ENCODE measurements at places on chromosomes 7 and 10.

- no peak for DNase-seq
These were observed 7.7 kb downstream of the RUNDC3B start for GRCh38 chr7:87635921-87636320.

DNA sequence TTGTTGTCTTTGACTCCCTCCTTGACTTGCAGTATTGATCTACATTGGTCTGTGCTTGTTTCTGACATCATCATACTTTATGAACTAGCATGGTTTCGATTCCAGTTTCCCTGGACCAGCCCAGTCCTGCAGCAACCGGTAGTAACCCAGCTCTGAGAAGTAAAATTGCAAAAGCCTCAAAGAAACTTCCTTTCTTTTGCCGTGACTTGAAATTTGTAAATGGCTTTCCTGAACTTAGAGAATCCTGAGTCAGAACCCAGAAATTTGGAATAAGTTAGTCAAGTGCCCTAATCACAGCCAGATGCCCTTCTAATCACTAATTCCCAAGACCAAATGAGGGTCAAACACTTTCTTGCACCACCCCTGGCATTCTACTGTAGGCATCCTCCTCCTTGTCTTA lies 15.0 kb downstream of the TAS2R60 start:
- DNase-seq: no peak

- DNase-seq: no peak
These were observed 180.0 kb downstream of the LRMDA start for GRCh38 chr10:75611172-75611992.

- no peak for DNase-seq
These were observed 313.2 kb upstream of the KCND2 start for GRCh38 chr7:119959811-119960210.

DNA sequence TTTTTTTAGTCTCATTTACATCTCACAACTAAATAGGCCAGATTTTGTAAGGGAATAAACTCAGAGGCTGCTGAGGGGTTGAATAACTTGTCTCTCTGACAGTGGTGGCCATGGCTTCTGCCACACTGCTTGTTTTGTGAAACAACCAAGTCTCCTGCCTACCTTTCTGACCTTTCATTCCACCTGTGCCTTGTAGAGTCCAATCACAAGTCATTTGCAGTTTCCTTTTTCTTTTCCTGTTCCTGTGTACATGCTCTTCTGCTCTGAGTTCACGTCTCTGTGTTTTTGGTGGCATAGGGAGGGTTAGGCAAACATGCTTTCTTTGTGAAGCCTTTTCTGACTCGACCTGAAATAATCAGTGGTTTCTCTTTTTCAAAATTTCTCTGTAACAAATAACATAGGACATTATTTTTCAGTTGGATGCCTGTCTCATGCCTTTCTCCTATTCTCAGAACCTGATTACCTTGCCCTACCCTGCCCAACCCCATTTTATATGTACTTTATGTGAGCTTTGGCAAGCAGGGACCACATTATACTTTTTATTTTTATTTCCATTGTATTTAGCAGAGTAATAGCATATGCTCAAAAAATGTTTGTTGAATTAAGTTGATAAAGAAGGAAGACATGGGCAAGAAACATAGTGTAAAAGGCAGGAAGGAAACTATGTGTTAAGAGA lies 81.7 kb downstream of the HDAC9 start:
- DNase-seq: no peak

DNA sequence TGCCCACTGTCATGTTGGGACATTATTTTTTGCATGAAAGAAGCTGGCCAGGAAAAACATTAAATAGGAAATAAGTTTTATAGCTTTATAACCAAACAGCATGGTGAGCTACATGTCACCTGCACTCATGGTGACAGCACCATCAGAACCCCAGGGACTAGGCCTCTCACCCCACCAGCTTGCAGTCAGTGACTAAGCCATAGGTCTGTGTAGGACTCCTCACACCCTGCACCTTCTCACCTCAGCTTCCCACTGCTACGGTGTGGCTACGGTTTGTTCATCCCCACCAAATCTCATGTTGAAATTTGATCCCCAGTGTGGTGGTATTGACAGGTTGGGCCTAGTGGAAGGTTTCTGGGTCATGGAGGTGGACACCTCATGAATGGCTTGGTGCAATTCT lies 161.3 kb upstream of the VIPR2 start:
- DNase-seq: no peak

DNA sequence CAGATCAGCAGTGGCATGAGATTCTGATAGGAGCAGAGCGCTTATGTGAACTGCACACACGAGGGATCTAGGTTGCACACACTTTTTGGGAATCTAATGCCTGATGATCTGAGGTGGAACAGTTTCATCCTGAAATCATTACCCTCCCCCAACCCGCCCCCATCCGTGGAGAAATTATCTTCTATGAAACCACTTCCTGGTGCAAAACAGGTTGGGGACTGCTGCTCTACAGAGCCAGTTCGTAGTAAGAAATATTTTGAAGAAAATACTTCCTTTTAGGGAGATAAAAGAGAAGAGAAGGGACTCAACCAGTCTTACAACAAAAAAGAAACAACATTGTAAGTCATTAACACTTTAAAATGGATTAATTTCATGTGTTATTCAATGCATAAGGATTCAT lies 1308.2 kb downstream of the GATA3 start:
- DNase-seq: no peak

- no peak for DNase-seq
These were observed 92.4 kb downstream of the HYCC1 start for GRCh38 chr7:22921386-22922086.

DNA sequence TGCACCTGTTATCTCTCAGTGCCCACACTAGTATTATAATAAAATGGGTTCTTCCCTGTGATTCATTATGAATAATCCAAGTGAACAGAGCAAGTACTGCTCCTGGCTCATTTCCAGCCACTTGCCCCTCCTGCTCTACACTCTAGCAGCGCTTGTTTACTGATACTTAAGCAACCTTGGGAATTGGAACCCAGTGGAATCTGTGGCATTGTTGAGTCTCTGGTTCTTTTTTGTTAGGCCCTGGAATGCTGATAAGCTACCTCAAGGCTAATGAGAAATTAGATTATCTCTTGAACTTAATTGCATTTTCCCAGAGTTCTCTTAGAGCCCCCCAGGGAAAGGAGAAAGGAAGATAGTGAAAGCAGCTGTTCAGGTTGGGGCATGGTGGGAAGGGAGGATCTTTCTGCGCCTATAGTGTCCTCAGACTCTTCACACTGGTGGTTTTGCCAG lies 34.0 kb downstream of the PRKAR2B start:
- DNase-seq: no peak

- no peak for DNase-seq
These were observed 50.0 kb downstream of the SUFU start for GRCh38 chr10:102553771-102554170.

DNA sequence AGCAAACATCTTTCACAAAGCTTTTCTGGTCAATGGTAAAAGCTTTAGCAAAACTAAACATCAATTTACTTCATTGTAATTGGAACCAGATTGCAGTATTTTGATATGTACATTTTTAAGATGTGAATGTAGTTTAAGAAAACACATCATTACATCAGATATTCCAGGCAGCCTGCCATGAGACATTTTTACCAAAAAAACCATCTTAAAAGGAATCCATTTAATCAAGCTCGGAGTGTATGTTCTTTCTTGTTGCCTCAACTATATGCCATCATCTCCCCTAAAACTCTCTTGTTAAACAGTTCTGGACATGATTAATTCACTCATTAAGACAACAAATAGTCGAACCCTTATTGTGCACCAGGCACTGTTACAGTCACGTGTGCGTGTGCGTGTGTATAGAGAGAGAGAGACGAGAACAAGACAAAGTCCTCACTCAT lies 97.5 kb downstream of the UBE2H start:
- DNase-seq: no peak

DNA sequence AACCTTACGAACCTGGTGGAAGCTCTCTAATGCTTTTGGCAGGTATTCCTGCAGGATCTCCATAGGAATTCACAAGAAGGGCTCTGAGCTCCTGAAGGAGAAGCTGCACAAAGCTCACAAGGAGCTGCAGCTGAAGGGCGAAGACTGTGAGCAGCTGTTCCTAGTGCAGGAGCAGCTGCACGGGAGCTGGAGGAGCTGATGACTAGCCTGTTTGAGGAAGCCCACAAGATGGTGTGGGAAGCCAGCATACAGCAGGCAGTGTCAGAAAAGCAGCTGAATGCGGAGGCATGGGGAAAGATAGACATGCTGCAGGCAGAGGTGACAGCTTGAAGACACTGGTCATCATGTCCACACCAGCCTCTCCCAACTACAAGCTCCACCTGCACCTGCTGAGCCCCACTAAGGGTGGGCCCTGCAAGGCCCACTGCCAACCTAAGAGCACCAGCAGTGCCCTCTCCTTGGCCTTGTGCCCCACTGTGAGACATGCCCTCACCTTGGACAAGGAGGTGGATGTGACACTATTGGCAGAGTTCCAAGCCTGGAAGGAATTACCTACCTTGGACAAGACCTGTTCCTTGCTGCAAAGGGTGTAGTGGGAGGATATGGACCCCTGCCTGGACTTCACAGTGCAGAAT lies 250.6 kb downstream of the BBS9 start:
- no peak for DNase-seq

GRCh38 chr7:80636709-80637108 lies 1.7 kb upstream of the CD36 start:
- no peak for DNase-seq

- DNase-seq: no peak
These were observed 585.6 kb upstream of the MKI67 start for GRCh38 chr10:128711806-128712205.

DNA sequence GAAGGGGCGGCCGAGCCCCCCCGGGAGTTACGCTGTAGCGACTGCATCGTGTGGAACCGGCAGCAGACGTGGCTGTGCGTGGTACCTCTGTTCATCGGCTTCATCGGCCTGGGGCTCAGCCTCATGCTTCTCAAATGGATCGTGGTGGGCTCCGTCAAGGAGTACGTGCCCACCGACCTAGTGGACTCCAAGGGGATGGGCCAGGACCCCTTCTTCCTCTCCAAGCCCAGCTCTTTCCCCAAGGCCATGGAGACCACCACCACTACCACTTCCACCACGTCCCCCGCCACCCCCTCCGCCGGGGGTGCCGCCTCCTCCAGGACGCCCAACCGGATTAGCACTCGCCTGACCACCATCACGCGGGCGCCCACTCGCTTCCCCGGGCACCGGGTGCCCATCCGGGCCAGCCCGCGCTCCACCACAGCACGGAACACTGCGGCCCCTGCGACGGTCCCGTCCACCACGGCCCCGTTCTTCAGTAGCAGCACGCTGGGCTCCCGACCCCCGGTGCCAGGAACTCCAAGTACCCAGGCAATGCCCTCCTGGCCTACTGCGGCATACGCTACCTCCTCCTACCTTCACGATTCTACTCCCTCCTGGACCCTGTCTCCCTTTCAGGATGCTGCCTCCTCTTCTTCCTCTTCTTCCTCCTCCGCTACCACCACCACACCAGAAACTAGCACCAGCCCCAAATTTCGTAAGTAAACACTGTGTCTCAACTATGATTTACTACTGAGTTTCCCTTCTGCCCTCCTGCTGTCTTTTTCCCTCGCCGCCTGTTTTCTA lies 666 bp downstream of the NRG3 start:
- no peak for DNase-seq

DNA sequence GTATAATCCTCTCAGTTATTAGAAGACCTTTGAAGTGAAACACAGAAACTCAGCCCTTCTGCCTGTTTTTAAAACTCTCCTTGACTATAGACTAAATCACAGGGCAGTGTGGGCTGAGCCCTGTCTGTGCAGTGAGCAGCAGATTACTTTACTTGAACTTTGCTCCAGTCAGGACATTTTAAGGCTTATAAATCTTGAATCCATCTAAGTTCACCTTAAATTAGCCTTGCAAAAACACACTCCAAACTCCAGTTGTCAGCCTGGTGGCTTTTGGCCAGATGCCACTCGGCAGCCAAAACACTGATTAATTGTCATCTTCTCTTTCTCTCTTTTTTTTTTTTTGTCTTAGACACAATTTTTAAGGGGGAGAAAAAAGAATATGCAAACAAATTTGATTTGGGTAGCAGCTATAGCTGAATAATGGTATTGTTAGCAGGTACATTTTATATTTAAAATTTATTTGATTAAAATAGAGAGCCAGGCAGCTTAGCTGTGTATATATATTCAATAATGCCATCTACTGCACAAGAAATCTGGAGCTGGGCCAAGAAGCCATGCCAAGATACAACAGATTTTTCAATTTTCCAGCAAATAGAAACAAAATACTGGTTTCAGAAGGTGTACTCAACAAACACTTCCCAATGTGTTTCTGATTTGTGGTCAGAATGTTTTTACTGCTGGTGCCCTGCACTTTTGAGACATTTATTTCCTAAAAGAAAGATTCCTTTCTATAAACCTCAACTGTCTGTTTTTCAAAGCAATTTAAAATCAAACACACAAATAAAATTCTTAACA lies 247.7 kb downstream of the TFEC start:
- DNase-seq: peak; percentile 6

DNA sequence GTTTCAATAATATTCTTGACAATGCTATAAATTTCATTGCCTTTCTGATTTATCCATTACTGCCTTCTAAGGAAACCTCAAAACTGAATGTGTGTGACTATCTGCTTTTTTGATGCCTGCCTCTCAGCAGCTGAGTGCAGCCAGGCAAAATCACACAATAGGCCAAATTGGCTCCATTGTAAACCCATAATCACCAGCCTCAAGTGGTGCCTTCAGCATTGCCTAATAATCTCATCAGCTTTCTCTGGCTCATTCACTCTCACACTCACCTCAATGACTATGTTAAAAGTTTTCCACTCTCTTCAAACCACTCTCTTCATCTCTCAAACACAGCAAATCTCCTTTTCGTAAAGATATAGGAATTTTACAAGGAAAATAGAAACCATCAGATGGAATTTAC lies 182.5 kb upstream of the COL1A2 start:
- no peak for DNase-seq

GRCh38 chr7:111012799-111013675 lies 77.9 kb upstream of the LRRN3 start:
- DNase-seq: no peak

GRCh38 chr7:16479591-16479990 lies 14.1 kb upstream of the SOSTDC1 start:
- no peak for DNase-seq

DNA sequence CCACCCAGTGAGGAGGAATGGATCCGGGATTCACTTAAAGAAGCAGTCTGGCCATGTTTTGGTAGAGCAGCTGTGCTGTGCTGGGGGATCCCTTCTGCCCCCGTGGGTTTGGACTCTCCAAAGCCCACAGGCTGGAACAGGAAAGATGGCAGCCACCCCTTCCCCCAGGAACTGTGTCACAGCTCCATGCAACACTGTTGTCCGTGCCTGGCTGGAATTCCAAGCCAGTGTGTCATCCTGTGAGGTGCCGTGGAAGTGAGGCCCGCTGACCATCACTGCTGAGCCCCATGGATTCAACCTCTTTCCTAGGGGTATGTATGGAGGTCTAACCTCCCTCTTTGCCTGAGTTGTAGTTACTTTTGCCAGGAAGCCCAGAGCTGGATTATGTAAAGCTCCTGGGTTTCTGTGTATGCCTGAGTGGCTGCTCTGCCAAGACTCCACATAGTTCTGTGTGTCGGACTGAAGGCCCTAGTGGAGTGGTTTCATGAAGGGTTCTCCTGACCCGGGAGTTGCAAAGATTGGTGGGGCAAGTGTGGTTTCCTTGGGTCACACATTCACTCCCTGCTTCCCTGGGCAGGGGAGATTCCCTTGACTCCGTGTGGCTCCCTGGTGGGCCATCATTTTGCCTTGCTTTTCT lies 35.1 kb upstream of the PCGF5 start:
- DNase-seq: no peak

- DNase-seq: no peak
These were observed 14.7 kb upstream of the TMEM106B start for GRCh38 chr7:12196386-12196785.

Data from HuH-7 (cell line).